ENCODE measurements at places on chromosomes 4 and X.

DNA sequence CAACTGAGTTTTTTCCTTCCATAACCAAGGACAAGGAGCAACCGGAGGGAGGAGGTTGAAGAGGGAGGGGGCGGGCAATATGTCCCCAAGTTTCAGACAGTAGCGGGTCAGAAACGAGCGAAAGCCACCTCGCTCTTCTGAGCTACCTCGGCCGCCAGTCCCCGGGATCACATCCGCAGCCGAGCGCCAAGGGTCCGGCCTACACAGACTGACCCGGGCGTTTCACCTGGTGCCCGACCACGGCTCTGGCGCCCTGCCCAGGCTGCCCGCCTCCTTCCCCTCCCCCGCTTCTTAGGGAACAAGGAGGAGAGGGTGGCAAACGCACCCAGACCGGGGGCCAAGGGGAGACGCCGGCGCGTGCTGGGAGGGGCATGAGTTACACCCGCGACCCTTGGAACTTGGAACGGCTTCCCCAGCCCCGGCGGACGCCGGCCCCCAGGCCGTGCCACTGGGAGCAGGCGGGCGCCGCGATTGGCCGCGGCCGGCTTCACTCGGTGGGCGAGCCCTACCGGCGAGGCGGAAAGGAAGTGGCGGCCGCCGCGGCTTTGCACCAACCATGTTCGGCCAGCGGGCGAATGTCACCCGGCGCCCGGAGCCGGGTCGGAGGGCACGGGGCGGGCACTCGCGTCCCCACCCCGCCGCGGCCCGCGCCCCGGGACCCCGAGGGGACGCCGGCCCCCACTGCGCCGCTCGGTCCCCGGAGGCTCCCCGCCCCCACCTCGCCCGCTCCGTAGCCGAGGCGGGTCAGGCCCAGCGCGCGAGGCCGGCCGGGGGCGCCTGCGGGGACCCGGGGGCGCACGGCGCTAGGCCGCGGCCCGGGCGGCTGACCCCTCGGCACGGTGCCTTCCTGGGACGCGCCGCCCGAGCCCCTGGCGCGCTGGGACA lies 1.5 kb downstream of the IRF2 start:
- peak; percentile 70 for DNase-seq

- no peak for DNase-seq
These were observed 3.7 kb downstream of the ATP6AP1 start for GRCh38 chrX:154432210-154432609.

- no peak for DNase-seq
These were observed 381.0 kb downstream of the UNC5C start for GRCh38 chr4:95167805-95168204.

- no peak for DNase-seq
These were observed 206.7 kb downstream of the MGST2 start for GRCh38 chr4:139872274-139872673.

DNA sequence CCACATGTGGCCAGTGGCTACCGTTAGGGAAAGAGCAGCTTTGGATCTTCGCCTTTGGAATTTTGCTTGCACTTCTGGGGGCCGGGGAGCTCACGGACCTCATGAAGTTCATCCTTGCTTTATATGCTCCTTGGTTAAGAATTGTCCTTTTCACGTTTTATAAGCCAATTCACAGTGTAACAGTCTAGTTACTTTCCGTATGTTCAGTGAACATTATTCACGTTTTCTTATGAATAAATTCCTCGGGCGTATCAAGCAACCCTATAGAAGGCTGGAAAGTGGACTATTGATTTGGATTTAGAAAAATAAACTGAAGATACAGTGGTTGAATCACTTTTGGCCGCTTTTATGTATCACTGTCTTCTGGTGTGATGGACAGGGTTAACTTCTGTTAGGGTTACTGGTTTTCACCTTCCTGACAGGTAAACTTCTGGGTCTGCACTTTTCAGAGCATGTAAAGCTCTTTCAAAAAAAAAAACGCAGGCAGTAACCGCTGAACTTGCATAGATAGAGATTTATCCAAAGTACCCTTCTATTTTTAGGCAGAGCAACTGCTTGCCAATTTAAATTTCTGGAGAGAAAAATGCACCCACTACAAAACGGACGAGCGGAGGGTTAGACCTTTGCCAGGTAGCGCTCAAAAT lies 569 bp upstream of the PDLIM5 start:
- DNase-seq: no peak

DNA sequence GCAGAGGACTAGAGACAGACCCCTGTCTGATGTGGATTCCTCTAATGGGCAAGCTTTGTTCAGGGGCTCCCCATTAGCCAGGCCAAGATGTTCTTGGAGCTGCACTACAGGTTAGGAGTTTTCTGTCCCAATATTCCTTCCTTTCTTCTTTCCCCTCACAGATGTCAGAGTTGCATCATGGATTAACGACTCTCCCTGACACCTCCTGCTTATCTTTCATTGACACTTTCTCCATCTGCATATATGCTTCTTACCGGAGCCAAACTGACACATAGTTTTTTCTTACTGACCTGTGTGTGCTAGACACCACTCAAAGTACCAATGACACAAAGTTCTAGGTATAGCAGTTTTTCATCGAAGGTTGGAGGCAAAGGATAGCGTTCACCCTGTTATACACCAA lies 228.6 kb upstream of the HCCS start:
- DNase-seq: no peak

DNA sequence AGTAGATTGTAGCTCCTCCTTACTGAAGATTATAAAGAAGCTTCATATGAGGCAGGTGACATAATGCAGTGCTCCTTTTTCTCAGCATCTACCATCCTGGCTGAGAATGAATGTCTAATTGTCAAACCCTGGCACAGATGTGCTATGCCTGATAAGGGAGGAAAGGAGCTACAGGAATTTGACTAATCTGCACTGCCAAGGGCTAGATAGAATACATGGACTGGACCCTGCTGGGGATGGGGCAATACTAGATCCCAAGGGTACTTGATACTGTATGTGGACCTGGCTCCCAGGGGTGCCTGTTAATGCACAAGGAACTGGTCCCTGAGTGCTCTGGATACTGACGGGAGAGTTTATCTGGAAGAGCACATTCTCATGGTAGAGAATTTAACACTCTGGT lies 362.2 kb upstream of the EMCN start:
- no peak for DNase-seq

DNA sequence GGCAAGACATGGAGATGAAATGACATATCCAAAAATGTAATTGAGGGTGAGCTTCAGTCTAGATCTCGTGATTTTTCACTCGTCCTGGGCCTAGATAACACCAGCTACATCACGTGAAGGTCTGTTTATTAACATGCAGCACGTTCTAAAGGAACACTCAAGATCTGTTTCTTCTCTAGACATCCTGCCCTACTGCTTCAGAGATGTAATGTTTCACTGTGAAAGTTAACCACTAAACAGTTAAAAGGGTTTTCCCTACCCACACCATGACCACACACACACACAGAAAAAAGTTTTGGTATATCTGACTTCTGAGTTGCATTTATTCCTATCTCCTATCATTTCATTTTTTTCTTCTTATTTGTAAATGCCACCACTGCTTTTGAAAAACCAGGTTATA lies 52.3 kb upstream of the SMIM31 start:
- DNase-seq: no peak

DNA sequence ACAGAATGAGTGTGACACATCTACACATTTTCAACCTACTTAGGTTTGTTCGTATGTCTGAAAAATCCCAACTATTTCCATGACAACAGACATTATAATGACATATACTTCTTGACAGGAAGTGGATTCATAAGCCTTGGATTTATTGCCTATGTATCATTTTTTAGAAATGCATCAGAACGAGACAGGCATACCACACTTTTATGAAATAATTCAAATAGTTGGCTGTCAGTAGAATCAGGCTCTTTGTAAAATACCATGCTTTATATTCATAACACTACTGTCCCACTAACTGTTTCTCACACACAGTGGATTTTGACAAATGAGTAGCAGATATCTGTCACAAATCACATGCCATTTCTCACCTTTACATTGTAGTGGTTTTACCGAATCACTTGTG lies 173.2 kb downstream of the BEND2 start:
- no peak for DNase-seq

GRCh38 chrX:103584596-103584995 lies 719 bp upstream of the TCEAL4 start:
- DNase-seq: no peak

DNA sequence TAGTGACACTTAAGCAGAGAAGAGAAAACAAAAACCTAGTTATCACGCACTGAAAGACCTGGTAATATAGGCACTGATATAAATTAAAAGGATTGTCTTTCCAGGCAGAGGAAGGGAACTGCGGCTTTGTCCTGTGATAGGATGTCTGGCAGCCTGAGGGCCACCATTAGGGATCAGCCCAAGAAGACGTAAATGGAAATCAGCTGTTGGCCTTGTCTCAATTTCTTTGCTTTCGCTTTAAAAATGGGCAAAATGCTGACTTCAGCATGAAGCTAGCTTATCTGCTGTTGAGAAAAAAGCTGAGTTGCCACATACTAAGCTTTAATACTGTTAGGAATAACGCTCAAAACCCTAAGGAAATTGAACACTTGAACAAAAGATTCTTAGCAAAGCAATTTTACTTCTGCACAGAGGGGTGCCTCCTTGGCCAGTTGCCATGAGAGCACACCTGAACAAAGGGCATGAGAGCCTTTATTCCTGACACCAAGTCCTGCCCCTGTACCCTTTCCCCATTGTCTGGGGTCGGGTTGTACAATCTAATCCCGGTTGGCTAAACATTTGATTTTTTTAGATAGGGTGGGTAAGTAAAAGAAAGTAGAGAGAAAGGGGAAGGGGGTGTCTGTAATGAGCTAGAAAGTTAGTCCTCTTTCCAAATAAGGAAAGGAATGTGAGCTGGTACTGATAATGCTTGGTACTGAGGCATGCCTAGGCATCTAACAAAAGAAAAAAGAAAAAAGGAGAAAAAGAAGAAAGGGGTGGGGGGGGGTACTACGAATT lies 85.1 kb upstream of the UCP1 start:
- DNase-seq: no peak

DNA sequence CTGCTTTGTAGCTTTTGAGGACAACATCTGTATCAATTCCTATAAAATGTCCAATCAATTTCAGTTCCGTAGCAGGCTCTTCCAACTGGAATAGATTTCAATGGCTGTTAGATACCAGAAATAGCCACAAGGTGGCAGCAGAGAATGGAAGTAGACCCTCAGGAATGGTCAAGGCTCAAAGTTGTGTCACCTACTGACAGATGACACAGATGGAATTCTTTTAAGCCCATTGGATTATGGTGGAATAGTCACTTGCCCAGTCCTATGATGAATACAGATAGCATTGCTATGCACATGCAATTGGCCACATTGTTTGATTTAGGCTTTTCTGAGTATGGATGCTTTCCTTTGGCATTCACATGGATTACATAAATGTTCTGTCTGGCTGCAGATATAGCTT lies 130.4 kb upstream of the RADX start:
- peak; percentile 48 for DNase-seq

DNA sequence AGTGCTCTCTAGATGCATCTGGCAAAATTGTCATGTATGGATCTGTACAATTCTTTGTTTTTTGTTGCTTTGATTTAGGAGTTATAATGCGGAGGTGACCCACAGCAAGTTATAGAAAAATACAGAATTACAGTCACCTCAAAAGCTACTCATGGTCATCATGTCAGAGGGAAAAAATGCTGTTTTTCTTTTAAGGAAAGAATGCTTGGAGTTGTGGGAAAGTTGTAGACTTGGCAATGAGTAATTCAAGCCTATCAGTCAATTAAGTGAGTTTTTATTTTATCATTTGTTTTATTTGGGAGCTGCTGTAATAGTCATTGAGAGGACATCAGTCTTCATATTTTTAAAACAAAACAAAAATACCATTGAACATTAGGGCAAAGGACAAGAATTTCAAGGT lies 16.4 kb downstream of the FHL1 start:
- no peak for DNase-seq

GRCh38 chrX:154013614-154014360 lies 5.9 kb downstream of the IRAK1 start:
- DNase-seq: no peak

DNA sequence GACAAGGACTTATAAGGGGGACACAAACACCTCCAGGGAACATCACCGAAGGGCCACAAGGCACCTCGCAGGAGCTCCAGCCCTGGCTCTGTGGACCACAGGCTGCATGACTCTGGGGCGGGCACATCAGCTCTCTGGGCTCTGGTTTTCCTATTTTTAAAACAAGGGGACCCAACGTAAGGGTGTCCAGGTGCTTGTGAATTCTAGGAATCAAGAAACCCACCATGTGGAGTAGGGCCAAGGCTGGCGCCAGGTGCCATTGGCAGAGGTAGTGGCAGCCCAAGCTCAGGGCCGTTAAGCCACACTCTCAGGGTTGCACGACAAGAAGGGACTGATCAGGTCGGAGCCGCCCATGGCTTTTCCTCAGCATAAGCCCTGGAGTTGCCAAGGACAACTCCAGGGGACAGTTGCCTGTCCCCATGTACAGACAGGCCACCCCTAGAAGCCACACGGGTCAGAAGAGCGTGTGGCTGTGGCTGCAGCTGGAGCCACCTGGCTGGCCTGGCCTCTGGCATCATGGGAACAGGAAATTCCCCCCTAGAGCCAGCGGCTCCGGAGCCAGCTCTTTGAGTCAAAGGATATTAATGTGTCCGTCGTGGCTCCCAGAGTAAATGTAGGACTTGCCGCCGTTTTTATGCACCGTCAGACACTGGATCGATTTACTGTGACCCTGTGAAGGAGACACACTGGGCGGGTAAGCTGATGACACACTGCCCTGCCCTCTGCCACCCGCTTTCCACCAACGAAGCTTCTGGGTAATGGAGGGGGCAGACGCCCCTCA lies 32.5 kb downstream of the WDR1 start:
- no peak for DNase-seq

All from activated naive CD4-positive, alpha-beta T cell treated with anti-CD3 and anti-CD28 coated beads, Interleukin-2, amount 50 U/mL, for 72 hours (primary cell).